ENCODE measurements at places on chromosomes 16 and 17.
A peak's percentile ranks its signal among the peaks of the same experiment; 100 is the strongest.

DNA sequence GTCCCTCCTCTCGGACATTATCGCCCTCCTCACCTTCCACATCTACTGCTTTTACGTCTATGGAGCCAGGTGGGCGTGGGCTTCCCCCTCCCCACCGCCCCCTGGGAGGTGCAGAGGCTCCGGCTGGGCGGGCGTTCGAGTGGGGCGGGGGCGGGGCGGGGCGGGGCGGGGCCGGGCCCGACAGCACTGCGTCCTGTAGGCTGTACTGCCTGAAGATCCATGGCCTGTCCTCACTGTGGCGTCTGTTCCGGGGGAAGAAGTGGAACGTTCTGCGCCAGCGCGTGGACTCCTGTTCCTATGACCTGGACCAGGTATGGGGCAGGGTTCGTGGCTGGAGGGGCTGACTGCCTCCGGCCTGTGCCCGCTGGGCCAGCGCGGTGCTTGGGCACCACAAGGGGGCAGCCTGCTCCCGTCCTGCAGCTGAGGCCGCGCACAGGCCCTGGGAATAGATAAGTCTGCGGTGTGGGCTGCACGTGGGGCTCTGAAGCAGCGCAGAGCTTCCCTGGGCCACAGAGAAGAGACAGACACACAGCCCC lies 9.2 kb downstream of the PIGQ start:
- peak; percentile 61 for DNase-seq

GRCh38 chr17:76246080-76247066 lies 6.1 kb upstream of the RNF157 start:
- peak; percentile 16 for DNase-seq

- no peak for DNase-seq
Measured at GRCh38 chr17:19336938-19337711, 25.4 kb downstream of the B9D1 start.

GRCh38 chr17:58756246-58757161 lies 850 bp downstream of the PPM1E start:
- peak; percentile 10 for DNase-seq

DNA sequence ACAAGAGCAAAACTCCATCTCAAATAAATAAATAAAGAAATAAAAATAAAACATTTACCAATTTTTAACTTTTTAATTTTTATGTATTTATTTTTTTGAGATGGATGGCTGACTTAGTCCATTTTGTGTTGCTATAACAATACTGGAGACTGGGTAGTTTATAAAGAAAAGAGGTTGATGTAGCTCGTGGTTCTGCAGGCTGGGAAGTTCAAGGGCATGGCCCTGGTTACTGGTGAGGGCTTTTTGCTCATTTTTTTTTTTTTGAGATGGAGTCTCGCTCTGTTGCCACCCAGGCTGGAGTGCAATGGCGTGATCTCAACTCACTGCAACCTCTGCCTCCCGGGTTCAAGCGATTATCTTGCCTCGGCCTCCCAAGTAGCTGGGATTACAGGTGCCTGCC lies 14.2 kb upstream of the FOXK2 start:
- no peak for DNase-seq

- no peak for DNase-seq
Measured at GRCh38 chr17:56979091-56979480, 1.2 kb downstream of the SCPEP1 start.

DNA sequence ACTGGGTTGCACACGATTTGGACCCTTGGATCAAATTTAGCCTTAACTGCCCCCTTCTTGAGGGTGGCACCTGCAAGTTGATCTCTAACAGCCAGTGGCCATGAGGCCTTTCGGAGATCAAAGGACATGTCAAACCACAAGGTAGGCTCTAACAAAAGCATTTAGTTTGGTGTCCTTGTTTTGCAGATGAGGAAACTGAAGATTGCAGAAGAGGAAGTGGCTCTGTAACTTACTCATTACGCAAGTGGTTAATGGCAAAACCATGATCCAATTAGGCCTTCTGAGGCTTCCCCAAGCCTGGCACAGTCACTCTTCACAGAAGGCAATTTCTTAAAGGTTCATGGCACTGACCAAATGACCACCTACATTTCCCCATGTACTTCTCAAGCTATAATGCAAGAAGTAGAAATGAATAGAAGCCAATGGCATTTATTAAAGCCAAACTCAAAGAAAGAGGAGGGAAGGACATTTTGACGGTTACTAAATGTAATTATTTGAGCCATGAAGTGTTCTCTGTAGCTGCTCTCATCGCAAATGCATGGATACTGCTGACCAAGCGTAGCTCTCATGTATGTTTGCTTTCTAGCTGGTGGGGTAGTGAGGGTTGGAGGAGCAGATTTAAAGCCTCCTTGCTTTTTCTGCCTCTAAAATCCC lies 32.8 kb upstream of the ABCC12 start:
- no peak for DNase-seq

GRCh38 chr17:62712171-62712581 lies 84.7 kb downstream of the MRC2 start:
- DNase-seq: no peak

- no peak for DNase-seq
Measured at GRCh38 chr16:85435700-85436099, 177.4 kb upstream of the GSE1 start.

DNA sequence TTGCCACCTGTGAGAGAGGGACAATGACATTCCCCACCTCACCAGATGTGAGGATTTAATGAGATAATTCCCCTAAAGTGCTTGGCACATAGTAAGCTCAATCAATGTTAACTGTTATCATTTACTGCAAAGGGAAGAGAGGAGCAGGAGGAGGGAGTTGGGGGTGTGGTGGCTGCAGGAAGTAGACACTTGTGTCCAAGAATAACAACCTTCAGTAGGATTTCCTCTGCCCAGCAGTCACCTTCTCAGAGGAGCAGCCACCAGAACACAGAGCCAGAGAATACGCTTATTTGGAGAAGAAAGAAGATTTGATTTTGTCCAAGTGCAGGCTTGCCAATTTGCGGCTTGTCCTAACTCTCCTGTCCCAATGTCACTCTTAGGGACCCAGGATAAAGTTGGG lies 10.2 kb downstream of the CBX4 start:
- no peak for DNase-seq

GRCh38 chr16:9053006-9053601 lies 38.3 kb upstream of the HAPSTR1 start:
- DNase-seq: no peak

DNA sequence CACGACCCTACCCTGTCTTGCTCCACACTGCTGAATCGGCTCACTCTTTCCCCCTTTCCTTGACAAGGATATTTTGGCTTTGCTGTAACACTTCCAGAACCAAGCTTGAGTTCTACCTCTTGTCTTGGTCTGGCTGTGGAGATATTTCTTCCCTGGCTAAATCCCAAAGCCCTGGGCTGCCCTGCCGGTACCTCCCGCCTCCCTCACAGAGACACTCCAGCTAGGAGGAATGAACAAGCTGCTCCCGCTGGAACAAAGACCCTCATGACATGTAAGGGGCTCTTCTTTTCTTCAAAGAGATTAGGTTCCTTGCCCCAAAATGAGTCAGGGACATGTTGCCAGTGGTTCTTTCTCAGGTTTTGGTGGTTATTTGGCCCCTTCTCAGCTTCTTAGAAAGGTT lies 10.8 kb downstream of the INPP5K start:
- DNase-seq: no peak

DNA sequence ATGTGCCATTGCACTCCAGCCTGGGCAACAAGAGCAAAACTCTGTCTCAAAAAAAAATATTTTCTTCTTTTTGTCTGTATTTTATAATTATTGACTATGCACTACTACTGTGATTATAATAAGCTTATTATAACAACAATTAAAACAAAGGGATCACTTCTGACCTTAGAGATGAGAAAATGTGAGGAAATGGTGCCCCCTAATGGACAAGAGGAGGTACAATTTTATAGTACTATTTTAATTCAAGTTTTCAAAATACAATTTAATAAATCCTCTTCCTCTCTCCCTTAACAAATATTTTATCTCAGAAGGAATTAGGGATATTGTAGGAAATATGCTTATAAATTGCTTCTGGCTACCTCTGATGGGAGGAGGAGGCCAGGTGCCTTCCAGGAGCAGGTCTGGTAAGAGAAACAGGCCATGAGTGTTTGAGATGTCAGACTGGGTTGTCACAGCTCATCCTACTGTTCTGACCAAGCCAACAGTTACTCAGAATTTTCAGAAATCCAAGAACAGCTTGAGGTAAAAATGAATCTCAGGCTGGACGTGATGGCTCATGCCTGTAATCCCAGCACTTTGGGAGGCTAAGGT lies 14.0 kb downstream of the VPS53 start:
- DNase-seq: no peak

DNA sequence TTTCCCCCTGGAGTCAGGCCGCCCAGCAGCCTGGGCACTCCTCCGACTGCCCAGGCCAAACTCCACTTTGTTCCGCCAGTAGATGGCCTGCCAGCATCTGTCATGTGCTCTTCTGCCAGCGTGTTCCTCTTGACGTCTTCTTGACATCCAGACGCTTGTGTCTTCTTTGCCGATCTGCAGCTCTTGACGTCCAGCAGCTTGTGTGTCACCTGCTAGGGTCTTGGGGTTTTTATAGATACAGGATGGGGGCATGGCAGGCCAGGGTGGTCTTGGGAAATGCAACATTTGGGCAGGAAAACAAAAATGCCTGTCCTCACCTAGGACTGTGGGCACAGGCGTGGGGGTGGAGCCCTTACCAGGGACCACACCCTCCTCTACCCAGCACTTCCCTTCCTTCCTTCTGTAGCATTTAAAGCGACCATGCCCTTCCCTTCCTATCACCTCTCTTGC lies 88.7 kb downstream of the BMERB1 start:
- DNase-seq: no peak

- no peak for DNase-seq
Measured at GRCh38 chr17:72394531-72394930, 273.7 kb downstream of the SOX9 start.

DNA sequence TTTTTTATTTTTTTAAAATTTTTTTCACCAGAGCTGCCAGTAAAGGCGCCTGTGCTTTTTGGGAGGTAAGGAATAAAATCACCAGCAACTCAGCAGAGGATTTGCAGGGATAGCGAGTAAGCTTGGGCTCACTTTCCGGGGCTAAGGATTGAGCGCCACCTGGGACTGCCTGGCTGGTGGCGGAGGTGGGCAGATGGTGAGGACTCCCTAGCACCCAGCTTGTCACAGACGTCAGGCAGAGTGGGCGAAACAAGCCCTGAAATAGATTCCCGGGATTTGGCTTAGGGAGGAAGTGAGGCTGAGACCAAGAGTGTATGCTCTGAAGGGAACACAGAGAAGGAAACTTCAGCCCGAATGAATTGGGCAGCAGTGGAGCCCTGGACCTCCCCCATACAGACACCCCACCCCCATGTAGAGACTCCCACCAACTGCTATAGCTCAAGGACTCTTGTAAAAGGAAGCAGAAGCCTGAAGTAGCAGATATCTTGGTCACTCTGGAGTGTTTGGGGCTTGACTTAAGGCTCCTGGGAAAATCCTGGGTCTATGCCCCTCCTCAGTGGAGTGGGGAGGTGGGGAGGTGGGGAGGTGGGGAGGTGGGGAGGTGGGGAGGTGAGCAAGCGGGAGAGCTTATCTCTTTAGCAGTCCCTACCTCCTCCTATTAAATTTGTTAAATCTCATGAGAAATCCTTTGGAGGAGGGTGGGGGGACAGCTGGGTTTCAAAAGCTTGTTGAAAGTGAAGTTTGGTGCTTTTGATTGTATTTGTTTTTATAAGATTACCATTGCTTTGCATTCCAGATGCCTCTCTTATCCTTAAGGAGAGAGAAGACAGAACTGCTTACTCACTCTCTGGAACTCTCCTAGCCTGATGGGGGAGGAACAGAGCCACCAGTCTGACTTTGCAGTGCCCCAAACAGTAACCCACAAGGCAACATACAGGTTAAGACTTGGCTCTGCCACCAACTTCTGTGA lies 8.2 kb downstream of the ARL4D start:
- no peak for DNase-seq

DNA sequence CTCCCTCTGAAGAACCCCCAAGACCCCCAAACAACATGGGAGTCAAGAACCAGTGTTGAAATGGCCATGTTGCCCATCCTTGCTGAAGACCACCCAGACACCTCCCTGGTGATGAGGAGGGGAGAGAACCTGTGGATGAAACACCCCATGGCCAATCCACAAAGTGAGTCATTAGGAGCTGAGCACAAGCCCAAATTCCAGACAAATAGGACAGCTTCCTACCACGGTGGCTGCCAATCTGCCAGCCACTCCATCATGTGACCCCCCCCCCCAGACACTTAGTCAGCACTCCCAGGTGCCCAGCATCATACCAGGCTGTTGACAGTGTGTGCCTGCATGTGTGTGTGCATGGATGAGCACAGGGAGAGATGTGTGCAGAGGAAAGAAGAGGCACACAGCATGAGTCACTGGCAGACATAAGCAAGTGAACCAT lies 26.4 kb upstream of the RPL38 start:
- DNase-seq: no peak

DNA sequence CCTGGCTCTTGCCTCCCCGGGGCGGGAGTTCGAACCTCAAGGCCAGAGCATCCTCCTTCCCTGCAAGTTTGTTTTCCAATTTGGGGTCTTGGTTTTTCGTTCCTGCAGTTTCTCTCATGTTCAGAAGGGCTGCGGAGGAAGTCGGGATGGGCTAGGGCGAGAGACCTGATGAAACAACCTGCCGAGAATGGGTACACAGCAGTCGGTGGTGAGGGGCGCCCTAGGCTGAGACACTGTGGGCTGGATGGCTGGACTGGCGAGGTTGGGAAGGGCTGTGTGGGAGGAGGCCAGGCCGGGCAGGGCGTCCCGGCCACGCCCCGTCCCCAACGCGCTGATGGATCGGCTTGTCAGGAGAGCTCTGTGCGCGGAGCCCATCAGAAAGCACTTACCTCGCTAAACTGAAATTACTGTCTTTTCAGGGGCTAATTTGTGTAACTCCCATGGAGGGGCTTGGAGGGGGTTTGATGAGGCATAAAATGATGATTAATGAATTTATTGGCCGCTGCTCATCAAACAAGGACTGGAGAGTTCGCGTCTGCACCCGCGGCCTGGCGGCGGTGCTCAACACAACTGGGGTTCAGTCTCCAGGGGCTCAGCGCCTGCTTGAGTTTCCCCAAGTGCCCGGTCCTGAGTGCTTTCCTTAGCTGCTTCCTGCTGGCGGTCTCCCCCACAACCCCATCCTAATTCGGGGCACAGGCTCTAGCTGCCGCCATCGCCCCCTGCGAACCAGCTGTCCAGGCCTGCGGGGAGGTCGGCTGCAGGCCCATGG lies 9.0 kb downstream of the IRX5 start:
- DNase-seq: no peak

DNA sequence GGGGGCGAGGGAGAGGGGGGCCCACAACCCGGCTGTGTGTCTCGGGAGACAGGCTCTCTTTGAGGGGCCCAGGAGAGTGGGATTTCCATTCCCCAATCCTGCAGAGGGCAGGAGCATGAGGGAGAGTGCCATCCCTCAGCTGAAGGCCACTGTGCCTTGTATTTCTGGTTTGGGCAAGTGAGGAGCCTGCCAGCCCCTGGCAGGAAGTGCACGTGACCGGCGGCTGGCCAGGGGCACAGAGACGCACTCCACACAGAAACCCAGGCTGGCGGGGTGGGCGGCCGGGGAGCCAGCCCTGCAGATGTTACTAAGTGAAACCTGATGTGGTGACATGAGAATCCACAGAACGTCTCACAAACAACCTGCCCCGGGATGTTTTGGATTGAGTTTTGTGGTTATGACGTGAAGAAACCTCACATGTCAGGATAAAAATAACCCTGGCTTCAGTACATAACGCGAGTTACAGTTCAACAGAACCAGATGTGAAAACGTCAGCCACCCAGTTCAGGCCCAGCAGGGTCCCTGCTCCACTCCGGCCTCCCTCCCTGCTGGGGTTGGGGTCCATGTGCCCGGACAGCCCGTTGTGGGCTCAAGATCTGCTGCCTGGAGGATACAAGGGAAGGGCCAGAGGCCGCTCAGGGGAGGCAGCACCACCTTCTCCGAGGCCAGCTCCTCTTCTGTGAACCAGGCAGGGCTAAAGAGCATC lies 51.7 kb upstream of the MTSS2 start:
- peak; percentile 45 for DNase-seq

GRCh38 chr16:5072334-5073278 lies 963 bp downstream of the ALG1 start:
- DNase-seq: no peak
